ENCODE measurements at places on chromosomes 12 and 14.

DNA sequence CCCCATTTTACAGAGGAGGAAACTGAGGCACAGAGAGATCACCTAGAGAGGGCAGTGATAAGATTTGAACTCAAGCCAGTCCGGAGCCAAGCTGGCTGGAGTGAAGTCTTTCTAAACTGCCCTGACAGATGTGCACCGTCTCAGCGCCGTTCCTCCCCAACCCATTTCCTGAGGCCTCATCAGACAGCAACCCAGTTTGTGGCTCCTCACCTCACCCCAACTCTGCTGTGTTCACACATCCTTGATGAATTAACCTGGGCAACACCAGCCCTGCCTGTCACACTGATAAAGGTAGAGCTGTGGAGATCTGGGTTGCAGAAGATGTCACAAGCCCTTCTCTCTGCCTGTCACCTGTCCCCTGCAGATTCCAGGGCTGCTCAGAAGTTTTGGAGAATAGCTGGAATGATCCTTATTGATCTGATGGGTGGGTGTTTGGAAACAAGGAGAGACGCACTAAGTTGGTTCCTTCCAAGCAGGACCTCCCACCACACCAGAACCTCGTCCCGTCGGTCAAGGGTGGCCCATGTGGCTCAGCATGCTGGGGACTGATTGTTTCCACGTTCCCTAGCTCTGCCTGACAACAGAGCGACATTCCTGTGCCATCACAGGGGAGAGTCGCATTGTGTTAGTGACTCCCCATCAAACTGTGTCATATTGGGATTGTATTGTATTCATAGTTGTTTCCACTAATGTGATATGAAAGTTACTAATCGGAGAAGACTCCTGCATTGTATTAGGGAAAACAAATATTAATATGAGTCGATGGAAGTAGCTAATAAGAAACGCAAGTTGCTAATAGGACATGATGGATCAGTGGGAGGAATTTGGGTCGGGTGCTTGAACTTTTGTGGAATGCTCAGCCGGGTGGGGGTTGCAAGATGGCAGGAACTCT is 200.6 kb downstream of the PHETA1 start:
- no peak for DNase-seq

DNA sequence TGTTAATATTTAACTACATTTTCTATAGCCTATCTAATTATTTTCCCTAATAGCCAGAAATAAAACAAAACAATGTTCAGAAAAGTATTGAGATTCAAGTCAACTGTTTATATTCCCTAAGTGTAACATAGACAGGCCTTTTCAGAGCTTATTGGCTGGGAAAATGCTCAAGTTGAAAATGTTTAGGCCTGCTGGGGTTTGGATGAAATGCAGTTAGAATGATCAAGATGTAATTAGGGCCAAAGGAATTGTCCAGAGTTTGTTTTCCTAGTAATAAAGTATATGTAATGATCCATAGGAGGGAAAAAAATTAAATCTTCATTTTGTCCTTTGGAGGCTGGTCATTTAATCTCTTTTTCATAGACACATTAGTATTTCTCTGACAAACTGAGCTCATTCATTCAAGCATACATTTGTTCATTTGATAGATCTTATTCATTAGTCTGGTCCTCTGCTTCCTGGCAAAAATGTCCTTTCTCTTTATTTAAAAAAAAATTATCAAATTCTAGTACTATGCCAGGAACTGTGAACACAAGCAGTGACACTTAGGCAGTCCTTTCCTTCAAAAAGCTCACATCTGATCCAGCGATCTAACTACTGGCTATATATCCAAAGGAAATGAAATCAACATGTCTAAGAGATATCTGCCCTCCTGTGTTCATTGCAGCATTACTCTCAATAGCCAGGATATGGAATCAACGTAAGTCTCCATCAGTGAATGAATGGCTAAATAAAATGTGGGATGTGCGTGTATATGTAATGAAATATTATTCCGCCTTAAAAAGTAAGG is 40.1 kb upstream of the NEDD1 start:
- DNase-seq, result no peak

- DNase-seq, result no peak
Observed at GRCh38 chr12:76529226-76529918, 30.2 kb downstream of the OSBPL8 start.

GRCh38 chr12:52837413-52837741 is 3.3 kb upstream of the KRT79 start:
- no peak for DNase-seq

DNA sequence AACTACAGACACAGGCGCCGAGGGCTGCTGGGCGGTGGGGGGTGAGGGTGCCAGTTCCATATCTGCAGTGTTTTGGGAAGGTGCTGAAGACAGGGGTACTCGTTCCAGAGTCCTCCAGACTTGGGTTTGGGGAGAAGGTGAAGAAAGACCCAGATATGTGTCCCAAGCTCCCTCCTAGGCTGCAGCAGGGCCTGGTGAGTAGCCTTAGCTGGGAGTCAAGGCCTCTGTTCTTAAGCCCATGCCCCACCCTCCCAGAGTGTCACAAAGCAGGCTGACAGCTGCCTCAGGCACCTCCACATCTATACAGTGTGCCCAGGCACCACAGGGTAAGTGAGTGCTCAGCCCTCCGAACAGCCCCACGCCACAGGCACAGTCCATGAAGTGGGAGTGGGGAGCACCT is 4.3 kb downstream of the NCKAP5L start:
- no peak for DNase-seq

GRCh38 chr12:113366827-113367226 is 8.4 kb downstream of the PLBD2 start:
- DNase-seq, result no peak

- no peak for DNase-seq
Observed at GRCh38 chr12:16562435-16562834, 43.5 kb downstream of the LMO3 start.

GRCh38 chr12:47087088-47087688 is 7.4 kb upstream of the AMIGO2 start:
- no peak for DNase-seq

DNA sequence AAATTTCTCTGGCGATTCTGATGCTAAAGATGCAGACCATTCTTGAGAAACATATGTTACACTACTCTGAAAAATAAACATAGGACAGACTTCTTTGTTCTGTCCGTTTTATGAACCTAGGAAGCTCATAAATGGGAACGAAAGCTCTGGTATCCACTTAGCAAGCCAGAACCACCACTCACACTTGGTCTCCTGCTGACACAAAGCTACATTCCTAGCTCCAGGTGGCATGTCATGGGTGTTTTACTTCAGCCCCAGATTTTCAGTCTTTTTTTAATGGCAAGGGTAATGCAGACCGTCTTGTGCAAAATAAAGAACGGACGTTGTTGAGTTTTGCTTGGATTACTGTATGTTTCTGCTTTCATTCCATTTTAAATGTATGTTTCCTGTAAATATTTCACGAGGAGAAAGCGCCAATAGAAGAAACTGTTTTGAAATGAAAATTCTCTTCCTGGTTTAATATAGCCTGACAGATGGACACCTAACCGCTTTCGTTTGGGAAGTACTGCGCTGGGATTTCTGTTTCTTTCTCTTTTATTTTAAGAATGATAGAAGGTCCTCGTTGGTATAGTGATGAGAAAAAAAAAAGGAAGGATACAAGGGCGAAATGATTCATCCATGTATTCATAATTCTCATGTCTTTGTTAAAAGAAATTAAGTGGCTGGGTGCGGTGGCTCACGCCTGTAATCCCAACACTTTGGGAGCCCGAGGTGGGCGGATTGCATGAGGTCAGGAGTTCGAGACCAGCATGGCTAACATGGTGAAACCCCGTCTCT is 871 bp upstream of the COQ5 start:
- no peak for DNase-seq

- DNase-seq, result no peak
Observed at GRCh38 chr14:102551995-102552705, 40.3 kb upstream of the RCOR1 start.

- DNase-seq, result no peak
Observed at GRCh38 chr12:55983232-55983842, 9.5 kb downstream of the RAB5B start.

- DNase-seq, result no peak
Observed at GRCh38 chr14:74840603-74841030, 35.3 kb downstream of the PROX2 start.

DNA sequence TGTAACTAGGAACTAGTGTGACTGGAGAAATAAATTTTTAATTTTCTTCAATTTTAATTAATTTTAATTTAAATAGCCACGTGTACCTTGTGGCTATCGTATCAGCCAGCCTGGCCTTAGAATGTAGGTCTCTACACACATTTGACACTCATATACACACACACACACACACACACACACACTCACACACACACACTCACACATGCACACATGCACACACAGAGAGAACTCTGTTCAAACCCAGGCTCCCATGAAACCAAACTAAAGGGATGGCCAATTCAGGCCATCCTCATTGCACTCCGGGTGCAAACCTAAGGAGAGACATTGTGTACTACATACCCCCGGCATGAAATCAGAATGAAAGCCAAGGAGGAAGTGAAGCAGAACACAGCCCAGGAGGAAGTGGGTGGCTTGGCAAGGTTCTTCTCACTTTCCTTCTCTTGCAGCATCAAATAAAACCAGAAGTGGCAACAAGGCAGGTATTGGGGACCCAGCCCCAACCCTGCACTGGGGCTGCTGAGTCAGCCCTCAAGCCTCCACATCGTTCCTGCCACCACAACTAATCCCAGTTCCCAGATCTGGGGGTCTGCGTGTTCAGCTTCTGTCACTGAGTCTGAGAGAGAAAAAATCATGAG is 26.2 kb upstream of the CHPT1 start:
- no peak for DNase-seq

DNA sequence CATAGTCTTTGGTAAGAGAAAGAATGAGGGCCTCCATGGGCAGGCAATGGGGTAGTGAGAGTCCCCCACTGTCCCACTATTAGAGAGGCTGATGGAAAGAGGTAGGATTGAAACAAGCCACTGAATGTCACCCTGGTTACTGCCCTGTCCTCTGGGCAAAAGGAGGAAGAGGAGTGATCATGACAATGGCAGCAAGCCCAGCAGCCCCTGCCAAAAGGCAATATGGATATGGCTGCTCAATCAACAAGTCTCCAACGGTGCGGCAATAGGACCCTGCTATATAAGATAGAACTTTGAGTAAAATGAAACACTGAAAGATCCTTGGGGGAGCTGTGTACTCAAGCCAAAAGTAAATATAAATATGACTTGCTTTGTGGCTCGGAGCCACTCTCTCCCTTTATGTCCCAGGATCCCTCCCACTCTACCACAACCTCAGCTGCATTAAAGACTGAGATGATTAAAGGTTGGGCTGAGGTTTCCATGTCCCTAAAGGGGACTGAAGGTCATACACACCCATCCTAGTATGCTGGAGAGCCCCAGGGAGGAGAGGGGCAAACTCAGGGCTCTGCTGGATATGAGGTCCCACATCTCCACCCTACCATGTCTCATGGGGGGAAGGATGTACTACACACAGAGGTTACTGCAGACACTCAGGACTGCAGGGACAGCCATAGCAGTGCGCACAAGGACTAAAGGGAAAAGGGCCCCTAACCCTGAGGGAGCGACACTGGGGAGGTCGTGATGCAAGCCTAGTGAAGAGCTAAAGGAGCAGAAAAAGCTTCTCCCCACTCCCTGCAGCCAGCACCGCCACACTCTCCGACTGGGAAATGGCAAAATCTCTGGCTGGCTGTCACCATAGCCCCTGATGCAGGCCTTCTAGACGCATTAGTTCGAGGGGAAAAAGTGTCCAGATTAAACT is 5.9 kb downstream of the POMT2 start:
- no peak for DNase-seq

GRCh38 chr12:27974735-27975221 is 2.2 kb upstream of the PTHLH start:
- no peak for DNase-seq

GRCh38 chr12:57715786-57716185 is 21.9 kb downstream of the OS9 start:
- no peak for DNase-seq

GRCh38 chr14:66628636-66629035 is 120.7 kb downstream of the GPHN start:
- no peak for DNase-seq

DNA sequence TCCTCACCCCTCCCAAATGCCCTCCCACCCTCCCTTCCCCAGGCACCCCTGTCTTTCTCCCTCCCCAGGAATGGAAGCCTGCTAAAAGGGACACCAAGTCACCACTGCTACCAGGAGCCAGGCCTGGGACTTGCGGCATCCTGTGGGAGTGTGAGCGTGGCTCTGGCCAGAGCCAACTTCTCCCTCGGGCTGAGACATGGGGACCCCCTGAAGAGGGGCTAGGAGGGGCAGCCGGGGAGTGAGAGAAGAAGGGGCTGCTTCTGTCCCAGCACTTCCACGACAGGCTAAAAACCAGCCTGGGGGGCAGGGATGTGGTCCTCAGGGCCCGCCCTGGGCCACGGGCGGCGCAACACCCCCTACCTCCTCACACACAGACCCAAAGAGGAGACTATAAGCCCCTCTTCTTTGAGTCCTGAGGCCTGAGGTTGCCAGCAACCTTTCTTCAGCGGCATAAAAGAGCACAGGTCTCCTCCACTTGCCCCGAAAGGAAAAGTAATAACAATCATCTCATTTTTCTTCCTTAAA is 278.9 kb downstream of the DPF3 start:
- DNase-seq, result no peak

- no peak for DNase-seq
Observed at GRCh38 chr14:103056322-103057027, 874 bp downstream of the CDC42BPB start.

GRCh38 chr14:73491256-73492042 is 716 bp downstream of the RIOX1 start:
- DNase-seq, result peak; percentile 53

GRCh38 chr14:60643141-60643462 is 6.2 kb downstream of the SIX1 start:
- DNase-seq, result no peak

GRCh38 chr14:50835280-50835679 is 4.3 kb upstream of the NIN start:
- no peak for DNase-seq

GRCh38 chr14:22231018-22231417 is 358.0 kb downstream of the DAD1 start:
- DNase-seq, result no peak

DNA sequence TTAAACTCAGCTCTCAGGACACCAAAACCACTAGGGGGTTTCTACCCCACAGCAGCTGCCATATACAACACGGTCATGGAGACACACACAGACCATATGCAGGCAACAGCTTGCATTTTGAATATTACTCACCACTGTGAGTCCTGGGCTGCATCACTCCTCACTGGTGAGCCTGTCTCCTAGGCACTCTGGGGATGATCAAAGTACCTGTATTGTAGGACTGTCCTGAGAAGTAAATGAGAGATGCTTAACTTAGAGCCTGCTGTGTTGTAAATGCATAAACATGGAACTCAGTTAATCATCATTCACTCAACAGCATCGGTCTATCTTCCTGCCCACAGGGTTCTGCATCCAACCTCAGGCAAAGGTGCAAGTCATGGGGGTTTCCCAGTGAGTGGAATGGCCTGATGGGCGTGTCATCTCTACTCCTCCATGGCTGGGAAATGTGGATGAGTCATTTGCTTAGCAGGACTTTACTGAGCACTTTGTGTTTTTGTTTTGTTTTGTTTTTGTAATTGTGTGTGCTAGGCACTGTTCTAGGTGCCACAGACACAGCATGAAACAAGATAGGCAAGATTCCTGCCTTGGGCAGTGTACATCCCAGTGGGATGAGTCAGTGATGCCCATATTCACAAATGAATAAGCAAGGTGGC is 1141.2 kb upstream of the TMEM132C start:
- DNase-seq, result no peak
